ENCODE measurements at places on chromosomes 12 and 14.

GRCh38 chr12:96194576-96194889 is 358 bp downstream of the ELK3 start:
- DNase-seq: no peak

- DNase-seq: no peak
These were observed 32.0 kb downstream of the PEX5 start for GRCh38 chr12:7221486-7221885.

GRCh38 chr14:78245238-78245637 is 75.1 kb downstream of the NRXN3 start:
- no peak for DNase-seq

- DNase-seq: no peak
These were observed 56.4 kb downstream of the RASSF9 start for GRCh38 chr12:85779768-85780167.

- no peak for DNase-seq
These were observed 57.7 kb downstream of the HMGA2 start for GRCh38 chr12:65881965-65882413.

DNA sequence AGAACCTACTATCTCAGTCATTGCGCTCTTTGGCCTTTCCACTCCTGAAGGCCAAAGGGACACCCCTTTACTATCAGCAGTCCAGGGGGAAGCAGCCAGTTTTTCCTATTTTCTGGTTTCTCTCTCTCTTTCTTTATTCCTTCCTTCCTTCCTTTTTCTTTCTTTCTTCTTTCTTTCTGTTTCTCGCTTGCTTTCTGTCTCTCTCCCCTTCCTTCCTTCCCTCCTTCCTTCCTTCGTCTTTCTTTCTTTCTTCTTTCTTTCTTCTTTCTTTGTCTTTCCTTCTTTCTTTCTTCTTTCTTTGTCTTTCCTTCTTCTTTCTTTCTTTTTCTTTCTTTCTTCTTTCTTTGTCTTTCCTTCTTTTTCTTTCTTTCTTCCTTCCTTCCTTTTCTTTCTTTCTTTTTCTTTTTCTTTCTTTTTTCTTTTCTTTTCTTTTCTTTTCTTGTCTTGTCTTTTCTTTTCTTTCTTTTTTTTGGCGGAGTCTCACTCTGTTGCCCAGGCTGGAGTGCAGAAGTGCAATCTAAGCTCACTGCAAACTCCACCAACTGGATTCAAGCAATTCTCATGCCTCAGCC is 64.9 kb upstream of the OTX2 start:
- no peak for DNase-seq

DNA sequence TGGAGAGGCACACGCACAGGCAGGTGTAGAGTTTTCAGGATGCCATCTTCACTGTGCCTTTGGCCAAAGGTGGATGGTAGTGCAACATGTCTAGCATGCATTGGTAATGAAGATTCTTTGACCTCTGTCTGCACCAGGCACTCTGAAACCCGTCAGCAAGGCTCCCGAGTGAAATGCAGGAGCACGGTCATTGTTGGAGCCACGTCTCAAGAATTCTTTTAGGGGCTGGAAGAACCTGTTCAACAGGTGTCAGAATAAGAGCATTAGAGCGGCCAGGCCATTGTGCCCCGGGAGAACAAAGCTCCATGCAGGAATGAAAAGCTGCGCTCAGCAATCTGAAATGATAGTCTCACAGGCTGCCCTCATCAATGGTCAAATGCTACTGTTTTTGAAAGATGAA is 40.2 kb upstream of the DICER1 start:
- DNase-seq: no peak

- DNase-seq: no peak
These were observed 78.8 kb upstream of the EVL start for GRCh38 chr14:99986396-99986795.

- DNase-seq: no peak
These were observed 227.4 kb downstream of the ALX1 start for GRCh38 chr12:85507456-85507855.

GRCh38 chr14:104536942-104537612 is 42.5 kb upstream of the C14orf180 start:
- no peak for DNase-seq

All from stimulated activated effector memory CD8-positive, alpha-beta T cell treated with anti-CD3 and anti-CD28 coated beads, Interleukin-12 subunit alpha, Interleukin-12 subunit beta, amount 100 ng/mL, for 72 hours (primary cell).